ENCODE measurements at places on chromosomes 1 and 21. TPM values are rescaled to one million over a fixed set of nuclear protein-coding genes. Genes with fewer than 3 reads are reported as not detected.

- peaks cover 30% of the 10 kb centered on the region for H3K36me3 ChIP-seq
- H3K27ac ChIP-seq: no peak overlapping the region
- no peak overlapping the region for H3K4me3 ChIP-seq
- peaks cover 75% of the 10 kb centered on the region for H3K4me1 ChIP-seq
- H3K27me3 ChIP-seq: no peaks in the 10 kb centered on the region
These were observed 8.3 kb downstream of the BCAR3 start for GRCh38 chr1:93673163-93673829.

GRCh38 chr1:154951901-154952657, 3.8 kb downstream of the PBXIP1 start:
- no peak overlapping the region for H3K27ac ChIP-seq
- H3K4me1 ChIP-seq: peaks cover 22% of the 10 kb centered on the region
- peak; percentile 72 for DNase-seq

GRCh38 chr1:8006037-8006963, 19.8 kb downstream of the ERRFI1 start:
- no peaks in the 10 kb centered on the region for H3K27me3 ChIP-seq
- H3K27ac ChIP-seq: peak overlapping the region; percentile 80
- DNase-seq: no peak
- peaks cover 21% of the 10 kb centered on the region for H3K36me3 ChIP-seq

Gene CELSR2
- total RNA-seq: 1.5 TPM

Gene TMEM79
- total RNA-seq: 0.88 TPM

GRCh38 chr1:18668750-18669404, 38.2 kb downstream of the PAX7 start:
- H3K36me3 ChIP-seq: no peaks in the 10 kb centered on the region
- no peak overlapping the region for H3K27ac ChIP-seq
- H3K4me1 ChIP-seq: no peaks in the 10 kb centered on the region
- DNase-seq: peak; percentile 55
- no peak overlapping the region for H3K4me3 ChIP-seq
- no peaks in the 10 kb centered on the region for H3K27me3 ChIP-seq

- no peaks in the 10 kb centered on the region for H3K27me3 ChIP-seq
- peaks cover 54% of the 10 kb centered on the region for H3K36me3 ChIP-seq
- peak overlapping the region; percentile 91 for H3K4me3 ChIP-seq
- peak overlapping the region; percentile 99 for H3K27ac ChIP-seq
- no peak for DNase-seq
These were observed 2.6 kb downstream of the IRF2BP2 start for GRCh38 chr1:234607109-234608024.

Gene KCNE1
- total RNA-seq: 0.29 TPM

DNA sequence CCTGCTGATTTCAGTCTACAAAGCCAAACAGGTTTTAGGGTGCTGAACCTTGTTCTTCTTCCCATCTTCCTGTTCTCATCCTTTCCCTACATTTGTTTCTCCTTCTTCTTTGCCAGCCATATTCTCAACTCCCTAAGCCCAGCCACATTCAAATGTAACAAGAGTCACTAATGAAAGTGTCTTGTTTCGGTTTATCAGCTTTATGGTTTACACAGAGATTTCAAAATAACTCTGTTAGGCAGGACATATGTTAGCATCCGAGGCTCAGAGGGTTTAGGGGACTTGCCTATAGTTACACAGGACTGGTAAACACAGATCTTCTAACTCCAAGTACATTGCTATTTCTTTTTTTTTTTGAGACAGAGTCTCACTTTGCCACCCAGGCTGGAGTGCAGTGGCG, 61.3 kb downstream of the NDUFS5 start:
- DNase-seq: no peak
- peak overlapping the region; percentile 63 for H3K27ac ChIP-seq
- peaks cover 25% of the 10 kb centered on the region for H3K4me1 ChIP-seq
- no peak overlapping the region for H3K4me3 ChIP-seq
- H3K36me3 ChIP-seq: no peaks in the 10 kb centered on the region
- peaks cover 9% of the 10 kb centered on the region for H3K27me3 ChIP-seq

- no peaks in the 10 kb centered on the region for H3K4me1 ChIP-seq
- H3K4me3 ChIP-seq: no peak overlapping the region
- H3K27ac ChIP-seq: no peak overlapping the region
- H3K27me3 ChIP-seq: no peaks in the 10 kb centered on the region
- no peak for DNase-seq
- H3K36me3 ChIP-seq: no peaks in the 10 kb centered on the region
These were observed 197.7 kb upstream of the DUSP10 start for GRCh38 chr1:221939607-221940006.

Gene EPS8L3
- total RNA-seq: not detected

Gene AMPD1
- total RNA-seq: not detected

DNA sequence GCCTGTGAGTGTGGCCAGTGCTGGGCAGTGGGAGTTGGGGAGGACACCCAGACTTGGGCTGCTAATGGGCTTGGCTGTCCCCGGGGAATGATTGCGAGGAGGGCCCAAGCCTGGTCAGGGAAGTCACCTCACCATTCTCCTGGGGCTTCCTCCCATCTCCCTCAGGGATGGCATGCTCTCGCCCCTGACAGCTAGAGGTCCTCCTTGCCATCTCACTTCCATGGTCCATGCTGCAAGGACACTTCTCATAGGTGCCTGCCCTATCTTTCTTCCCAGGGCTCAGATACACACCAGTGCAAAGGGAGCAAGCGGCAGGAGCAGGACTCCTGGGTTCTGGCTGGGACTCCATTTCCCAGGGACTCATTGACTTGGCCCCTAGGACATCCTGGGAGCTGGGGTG, 4.1 kb downstream of the NTRK1 start:
- no peak overlapping the region for H3K27ac ChIP-seq
- peaks cover 8% of the 10 kb centered on the region for H3K4me1 ChIP-seq
- no peak for DNase-seq
- peaks cover 43% of the 10 kb centered on the region for H3K27me3 ChIP-seq
- no peak overlapping the region for H3K4me3 ChIP-seq

DNA sequence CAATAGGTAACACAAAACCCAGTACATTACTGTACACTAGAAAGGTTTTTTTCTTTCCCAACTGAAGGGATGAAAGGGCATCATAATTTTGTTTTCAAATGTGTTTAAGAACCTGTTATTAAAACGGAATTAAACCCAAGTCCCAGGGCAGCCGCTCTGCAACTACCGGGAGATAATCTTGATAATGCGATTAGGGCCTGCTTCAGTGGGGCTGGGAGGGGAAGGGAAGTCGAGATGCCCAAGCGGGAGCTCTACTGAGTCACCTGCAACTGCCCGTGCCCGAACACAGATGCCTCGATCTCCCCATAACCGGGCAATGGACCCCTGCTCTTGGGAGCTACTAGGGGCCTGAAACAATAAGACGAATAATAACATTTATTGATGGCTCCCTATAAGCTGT, 61.4 kb downstream of the KAZN start:
- no peak overlapping the region for H3K4me3 ChIP-seq
- no peaks in the 10 kb centered on the region for H3K36me3 ChIP-seq
- no peaks in the 10 kb centered on the region for H3K4me1 ChIP-seq
- no peak for DNase-seq
- H3K27ac ChIP-seq: no peak overlapping the region

- H3K4me1 ChIP-seq: peaks cover 7% of the 10 kb centered on the region
- H3K36me3 ChIP-seq: no peaks in the 10 kb centered on the region
- no peak overlapping the region for H3K27ac ChIP-seq
- peak; percentile 100 for DNase-seq
These were observed 20.4 kb downstream of the AGRN start for GRCh38 chr1:1040004-1040991.

- peaks cover 8% of the 10 kb centered on the region for H3K4me1 ChIP-seq
- no peak for DNase-seq
- H3K27me3 ChIP-seq: no peaks in the 10 kb centered on the region
- no peak overlapping the region for H3K4me3 ChIP-seq
- H3K36me3 ChIP-seq: no peaks in the 10 kb centered on the region
- H3K27ac ChIP-seq: no peak overlapping the region
These were observed 1.9 kb downstream of the PDZK1IP1 start for GRCh38 chr1:47187926-47188250.

Gene TFAP2E
- 0.29 TPM for total RNA-seq

DNA sequence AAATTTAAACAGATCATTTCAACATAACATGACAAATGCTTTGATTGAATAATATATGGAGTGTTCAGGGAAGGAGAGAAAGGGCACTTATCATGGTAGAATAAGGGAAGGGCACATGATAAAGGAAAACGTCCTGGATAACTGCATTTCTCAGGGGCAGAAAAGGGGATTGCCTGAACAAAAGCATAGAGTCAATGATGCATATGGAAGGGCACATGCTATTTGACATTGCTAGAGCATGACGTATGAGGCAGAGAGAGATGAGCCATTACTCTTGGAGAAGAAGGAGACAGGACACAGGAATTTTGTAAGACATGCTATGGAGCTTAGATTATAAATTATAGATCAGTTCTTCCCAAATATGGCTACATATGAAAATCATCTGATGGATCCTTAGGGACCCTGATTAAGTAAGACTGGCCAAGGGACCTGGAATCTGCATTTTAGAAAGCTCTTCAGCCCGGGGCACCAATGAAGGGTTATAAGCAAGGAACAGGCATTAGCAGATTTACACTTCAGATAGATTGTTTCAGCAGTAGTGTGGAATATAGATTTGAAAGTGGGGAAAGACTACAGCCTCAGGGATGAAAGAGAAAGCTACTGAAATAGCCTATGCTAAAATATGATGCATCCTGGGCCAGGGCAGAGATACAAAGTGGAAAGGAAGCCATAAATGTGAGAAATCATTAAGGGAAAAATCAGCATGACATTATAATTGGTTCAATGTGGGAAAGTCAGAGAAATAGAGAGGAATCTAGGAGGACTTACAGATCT, 21.3 kb downstream of the FMO2 start:
- H3K27ac ChIP-seq: no peak overlapping the region
- H3K4me1 ChIP-seq: no peaks in the 10 kb centered on the region
- no peaks in the 10 kb centered on the region for H3K36me3 ChIP-seq
- no peaks in the 10 kb centered on the region for H3K27me3 ChIP-seq

GRCh38 chr1:225329041-225329440, 98.8 kb downstream of the LBR start:
- no peaks in the 10 kb centered on the region for H3K4me1 ChIP-seq
- no peak overlapping the region for H3K27ac ChIP-seq
- H3K4me3 ChIP-seq: no peak overlapping the region
- H3K27me3 ChIP-seq: no peaks in the 10 kb centered on the region
- no peak for DNase-seq

GRCh38 chr1:158998781-158999161, 10.9 kb upstream of the IFI16 start:
- H3K27me3 ChIP-seq: peaks cover 4% of the 10 kb centered on the region
- DNase-seq: no peak
- H3K27ac ChIP-seq: peak overlapping the region; percentile 92
- H3K4me1 ChIP-seq: peaks cover 21% of the 10 kb centered on the region
- H3K4me3 ChIP-seq: peak overlapping the region; percentile 72
- no peaks in the 10 kb centered on the region for H3K36me3 ChIP-seq

- no peaks in the 10 kb centered on the region for H3K27me3 ChIP-seq
- peaks cover 7% of the 10 kb centered on the region for H3K4me1 ChIP-seq
- H3K27ac ChIP-seq: no peak overlapping the region
- no peak for DNase-seq
- H3K36me3 ChIP-seq: no peaks in the 10 kb centered on the region
These were observed 26.2 kb downstream of the NEK2 start for GRCh38 chr1:211648980-211649934.

Gene COL11A1
- 158 TPM for total RNA-seq

Gene TRABD2B
- under 0.01 TPM for total RNA-seq

DNA sequence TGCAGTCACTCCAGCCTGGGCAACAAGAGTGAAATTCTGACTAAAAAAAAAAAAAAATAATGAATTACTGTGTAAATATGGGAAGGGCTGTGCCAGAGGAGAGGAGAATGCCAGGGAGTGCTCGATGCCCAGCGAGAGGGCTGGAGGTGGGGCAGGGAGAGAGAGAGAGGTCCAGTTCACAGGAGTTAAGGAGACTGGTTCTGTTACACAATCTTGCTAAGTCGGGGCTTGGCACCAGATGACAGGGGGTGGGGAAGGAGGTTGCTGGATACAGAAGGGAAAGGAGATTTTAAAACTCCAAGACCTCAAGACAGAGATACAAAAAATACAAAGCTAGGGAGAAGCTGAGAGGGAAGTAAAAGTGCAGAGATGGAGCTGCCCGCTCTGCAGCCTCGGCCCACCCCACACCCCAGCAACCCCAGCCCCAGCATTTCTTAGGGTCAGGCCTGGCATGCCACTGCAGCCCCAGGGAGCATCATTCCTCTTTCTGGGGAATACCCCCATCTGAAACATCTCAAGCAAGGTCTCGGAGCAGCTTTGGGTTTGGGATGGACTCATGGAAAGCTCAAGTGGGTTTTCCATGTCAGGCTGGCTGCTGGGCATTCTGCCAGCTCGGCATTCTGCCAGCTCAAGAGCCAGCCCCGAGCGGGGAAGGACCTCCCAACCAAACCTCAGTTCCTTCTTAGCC, 991 bp downstream of the SELENBP1 start:
- H3K36me3 ChIP-seq: peaks cover 10% of the 10 kb centered on the region
- no peaks in the 10 kb centered on the region for H3K27me3 ChIP-seq
- H3K4me1 ChIP-seq: peaks cover 29% of the 10 kb centered on the region
- peak overlapping the region; percentile 74 for H3K4me3 ChIP-seq
- no peak overlapping the region for H3K27ac ChIP-seq

GRCh38 chr1:204756811-204757210, 71.3 kb upstream of the LRRN2 start:
- peaks cover 24% of the 10 kb centered on the region for H3K27me3 ChIP-seq
- H3K4me3 ChIP-seq: no peak overlapping the region
- H3K36me3 ChIP-seq: no peaks in the 10 kb centered on the region
- H3K27ac ChIP-seq: no peak overlapping the region
- DNase-seq: no peak

DNA sequence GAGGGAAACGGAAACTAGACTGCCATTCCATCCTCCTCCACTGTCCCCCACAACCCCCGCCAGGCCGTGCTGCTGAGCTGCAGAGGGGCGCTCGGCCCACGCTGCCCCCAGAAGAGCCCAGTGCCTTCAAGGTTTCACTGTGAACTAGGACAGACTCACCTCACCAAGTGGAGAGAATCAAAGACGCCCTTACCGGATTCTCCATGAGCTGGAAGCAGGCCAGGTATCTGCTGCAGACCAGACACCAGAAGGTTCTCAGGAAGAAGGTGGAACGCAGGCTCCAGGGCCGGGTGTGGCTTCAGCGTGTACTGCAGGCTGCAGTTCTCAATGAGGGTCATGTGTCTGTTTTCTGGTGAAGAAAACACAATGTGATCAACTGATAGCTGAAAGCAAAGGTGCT, 30.6 kb downstream of the NPHP4 start:
- H3K4me1 ChIP-seq: no peaks in the 10 kb centered on the region
- H3K4me3 ChIP-seq: no peak overlapping the region
- H3K36me3 ChIP-seq: peaks cover 3% of the 10 kb centered on the region
- H3K27me3 ChIP-seq: no peaks in the 10 kb centered on the region
- H3K27ac ChIP-seq: no peak overlapping the region

- no peak for DNase-seq
- H3K4me3 ChIP-seq: no peak overlapping the region
- no peak overlapping the region for H3K27ac ChIP-seq
- no peaks in the 10 kb centered on the region for H3K27me3 ChIP-seq
These were observed 48.8 kb downstream of the LRRC40 start for GRCh38 chr1:70156529-70157120.

DNA sequence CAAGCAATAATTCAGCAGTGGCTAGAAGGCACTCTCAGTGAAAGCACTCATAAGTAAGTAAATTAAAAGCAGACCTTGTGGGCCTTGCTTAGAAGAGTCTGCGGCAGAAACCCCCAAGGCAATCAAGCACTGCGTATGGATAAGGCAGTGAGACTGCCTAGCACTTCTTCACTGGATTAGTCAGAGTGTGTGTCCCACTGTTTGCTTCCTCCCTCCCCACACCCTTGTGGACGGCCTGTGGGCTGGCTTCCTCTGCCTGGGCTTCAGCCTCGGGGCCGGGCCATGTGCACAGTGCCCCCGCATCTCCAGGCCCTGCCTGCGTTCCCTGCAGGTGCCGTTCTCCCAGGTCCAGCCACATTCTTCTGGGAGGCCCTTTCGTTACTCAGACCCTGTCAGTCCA, 23.8 kb downstream of the AGT start:
- no peak overlapping the region for H3K27ac ChIP-seq
- H3K36me3 ChIP-seq: peaks cover 42% of the 10 kb centered on the region
- DNase-seq: no peak
